ENCODE measurements at places on chromosomes 13 and 19.

DNA sequence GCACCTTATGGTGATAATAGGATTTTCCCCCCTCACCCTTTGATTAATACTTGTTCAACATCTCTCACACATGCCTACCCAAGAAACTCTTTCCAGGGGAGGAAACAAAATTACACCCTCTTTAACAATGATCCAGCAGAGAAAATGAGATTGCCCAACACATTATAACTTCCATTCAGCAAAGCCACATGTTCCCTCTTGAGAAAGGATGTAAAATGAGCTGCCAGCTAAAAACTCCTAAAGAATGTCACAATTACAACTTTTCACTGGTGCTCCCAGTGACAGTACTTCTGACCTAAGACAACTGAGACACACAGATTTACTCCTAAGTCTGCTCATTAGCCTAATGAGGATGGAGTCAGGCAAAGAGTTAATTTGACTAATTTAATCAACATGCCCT, 621.4 kb downstream of the DIAPH3 start:
- no peak for DNase-seq

DNA sequence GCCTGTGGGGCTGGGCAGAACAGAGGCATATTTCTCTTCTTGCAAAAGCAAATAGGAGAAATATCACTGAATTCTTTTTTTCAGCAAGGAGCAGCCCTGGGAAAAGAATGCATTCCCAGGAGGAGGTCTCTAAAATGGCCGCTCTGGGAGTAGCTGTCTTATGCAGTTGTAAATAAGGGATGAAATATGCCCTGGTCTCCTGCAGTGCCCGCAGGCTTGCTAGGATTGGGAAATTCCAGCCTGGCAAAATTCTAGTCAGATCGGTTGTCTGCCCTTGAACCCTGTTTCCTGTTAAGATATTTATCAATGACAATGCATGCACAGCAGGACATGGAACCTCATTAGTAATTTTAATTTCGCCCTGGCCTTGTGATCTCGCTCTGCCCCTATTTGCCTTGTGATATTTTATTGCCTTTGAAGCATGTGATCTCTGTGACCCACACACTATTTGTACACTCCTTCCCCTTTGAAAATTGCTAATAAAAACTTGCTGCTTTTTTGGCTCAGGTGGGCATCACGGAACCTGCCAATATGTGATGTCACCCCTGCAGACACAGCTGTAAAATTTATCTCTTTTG, 1993.2 kb downstream of the PCDH9 start:
- no peak for DNase-seq

- peak; percentile 30 for DNase-seq
Measured at GRCh38 chr19:4007836-4008539, 452 bp downstream of the PIAS4 start.

DNA sequence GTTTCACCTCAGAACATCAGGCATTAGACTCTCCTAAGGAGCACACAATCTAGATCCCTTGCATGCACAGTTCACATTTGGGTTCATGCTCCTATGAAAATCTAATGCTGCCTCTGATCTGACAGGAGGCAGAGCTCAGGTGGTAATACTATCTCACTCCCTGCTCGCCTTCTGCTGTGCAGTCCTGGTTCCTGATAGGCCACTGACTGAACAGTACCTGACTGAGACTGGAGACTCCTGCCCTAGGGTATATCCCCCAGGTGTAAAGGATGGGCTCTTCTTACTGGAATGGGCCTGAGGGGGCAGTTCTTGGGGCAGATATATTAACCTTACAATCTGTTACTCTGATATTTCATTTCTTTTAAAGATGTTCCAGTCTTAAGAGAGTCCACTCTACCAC, 6.3 kb downstream of the OBI1 start:
- no peak for DNase-seq

DNA sequence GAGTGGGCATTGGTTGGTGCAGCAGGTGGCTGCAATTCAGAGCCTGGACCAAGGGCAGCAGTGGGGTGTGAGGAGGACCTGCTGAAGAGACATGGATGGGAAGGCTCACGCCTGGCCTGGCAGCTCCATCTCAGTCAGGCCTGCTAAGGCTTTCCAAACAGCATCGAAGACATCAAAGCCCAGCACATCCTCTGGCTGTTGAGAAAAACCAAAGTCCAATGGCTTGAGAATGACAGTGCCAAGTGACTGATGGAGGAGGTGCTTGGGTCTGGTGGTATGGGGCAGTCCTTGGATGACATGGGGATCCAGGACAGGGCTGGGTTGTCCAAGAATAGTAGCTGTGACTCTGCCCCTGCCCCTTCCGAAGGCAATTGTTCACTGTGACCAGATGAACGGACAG, 19.0 kb upstream of the XPO4 start:
- no peak for DNase-seq

GRCh38 chr19:29514525-29515232, 11.1 kb upstream of the VSTM2B start:
- DNase-seq, result no peak

DNA sequence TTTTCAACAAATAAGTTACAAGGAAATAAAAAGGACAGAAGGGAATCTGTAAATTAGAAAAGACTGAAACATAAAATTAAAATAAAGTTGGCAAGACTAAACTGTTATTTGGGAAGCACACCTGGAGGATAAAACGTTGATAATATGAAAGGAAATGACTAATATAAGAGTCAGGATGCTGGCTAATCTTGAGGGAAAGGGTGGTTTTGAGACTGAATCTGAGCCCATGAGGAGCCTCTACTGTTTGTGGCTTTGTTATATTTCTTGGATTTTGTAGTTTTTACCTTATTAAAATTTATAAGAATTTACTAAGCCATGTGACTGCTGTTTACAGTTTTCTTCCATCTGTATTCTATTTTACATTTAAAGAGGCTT, 718.0 kb upstream of the SPRY2 start:
- no peak for DNase-seq

DNA sequence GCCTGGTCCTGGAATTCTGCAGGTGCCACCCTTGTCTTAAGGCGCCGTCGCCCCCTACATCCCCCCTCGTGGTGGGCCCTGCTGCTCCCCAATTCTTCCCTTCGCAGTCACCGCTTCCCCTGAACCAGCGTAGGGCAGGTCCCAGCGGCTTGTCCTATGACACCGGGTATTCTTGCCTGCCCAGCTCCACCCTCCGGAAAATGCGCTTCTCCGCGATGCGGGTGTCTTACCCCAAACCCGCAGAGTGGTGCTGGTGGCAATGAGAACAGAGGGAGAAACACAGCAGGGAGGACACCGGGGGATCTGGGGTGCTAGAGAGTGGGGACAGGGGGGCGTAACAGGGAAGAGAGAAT, 9.0 kb downstream of the ZNF808 start:
- DNase-seq, result peak; percentile 67

- DNase-seq, result peak; percentile 25
Measured at GRCh38 chr13:98890186-98890585, 87.7 kb downstream of the DOCK9 start.

DNA sequence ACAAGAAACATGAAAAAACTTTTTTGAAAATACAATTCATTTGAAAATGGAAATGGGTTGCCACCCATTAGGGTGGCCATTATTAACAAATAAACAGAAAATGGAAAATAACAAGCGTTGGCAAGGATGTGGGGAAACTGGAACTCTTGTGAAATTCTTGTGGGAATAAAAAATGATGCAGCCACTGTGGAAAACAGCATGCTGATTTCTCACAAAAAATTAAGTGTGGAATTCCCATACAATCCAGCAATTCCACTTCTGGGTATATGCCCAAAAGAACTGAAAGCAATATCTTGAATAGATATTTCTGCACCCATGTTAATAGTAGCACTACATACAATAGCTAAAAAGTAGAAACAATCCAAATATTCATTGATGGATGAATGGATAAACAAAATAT, 165.2 kb downstream of the DCLK1 start:
- no peak for DNase-seq
